ENCODE measurements at places on chromosomes 2 and 18. TPM values are rescaled to one million over a fixed set of nuclear protein-coding genes. Genes with fewer than 3 reads are reported as not detected.

GRCh38 chr2:176464886-176465564 is 195.8 kb downstream of the MTX2 start:
- no peak for DNase-seq

The CRACDL gene
- 0.77 TPM for total RNA-seq

DNA sequence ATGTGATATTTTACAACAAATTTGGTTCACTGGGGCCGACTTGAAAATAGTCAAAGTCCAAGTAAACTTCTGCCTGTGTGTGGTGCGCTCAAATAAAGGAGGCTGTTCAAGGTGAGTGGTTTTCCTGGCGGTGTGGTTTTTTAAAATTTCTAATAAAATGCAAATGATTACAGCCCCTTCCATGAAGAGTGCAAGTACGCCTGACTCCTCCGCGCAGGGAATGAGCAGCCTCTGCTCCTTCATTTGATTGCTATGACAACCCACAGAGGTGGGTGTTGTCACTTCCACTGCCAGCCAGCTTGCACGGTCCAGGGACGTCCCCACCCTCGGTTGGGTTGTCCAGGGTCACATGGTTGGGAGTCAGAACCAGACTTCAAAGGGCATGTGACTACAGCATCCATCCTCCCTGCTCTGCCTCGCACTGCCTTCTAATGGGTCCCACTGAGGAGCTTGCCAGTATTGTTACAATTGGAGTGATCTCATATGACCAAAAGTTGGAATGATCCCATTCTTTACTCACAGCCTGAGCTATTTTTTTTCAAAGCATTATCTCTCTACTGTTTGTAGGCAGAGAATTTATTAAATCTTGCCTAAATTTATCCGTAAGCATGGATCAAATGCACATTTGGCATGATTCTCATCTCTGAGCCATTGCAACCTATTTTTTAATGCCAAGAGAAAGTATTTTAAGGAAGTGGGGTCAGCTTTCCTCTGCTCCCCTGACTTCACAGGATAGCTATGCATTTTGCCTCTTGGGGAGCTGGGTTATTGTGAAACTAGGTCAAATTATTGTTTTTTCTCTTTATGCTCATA is 121.3 kb downstream of the AGAP1 start:
- no peak for DNase-seq

The KLHL29 gene
- 0.81 TPM for total RNA-seq

DNA sequence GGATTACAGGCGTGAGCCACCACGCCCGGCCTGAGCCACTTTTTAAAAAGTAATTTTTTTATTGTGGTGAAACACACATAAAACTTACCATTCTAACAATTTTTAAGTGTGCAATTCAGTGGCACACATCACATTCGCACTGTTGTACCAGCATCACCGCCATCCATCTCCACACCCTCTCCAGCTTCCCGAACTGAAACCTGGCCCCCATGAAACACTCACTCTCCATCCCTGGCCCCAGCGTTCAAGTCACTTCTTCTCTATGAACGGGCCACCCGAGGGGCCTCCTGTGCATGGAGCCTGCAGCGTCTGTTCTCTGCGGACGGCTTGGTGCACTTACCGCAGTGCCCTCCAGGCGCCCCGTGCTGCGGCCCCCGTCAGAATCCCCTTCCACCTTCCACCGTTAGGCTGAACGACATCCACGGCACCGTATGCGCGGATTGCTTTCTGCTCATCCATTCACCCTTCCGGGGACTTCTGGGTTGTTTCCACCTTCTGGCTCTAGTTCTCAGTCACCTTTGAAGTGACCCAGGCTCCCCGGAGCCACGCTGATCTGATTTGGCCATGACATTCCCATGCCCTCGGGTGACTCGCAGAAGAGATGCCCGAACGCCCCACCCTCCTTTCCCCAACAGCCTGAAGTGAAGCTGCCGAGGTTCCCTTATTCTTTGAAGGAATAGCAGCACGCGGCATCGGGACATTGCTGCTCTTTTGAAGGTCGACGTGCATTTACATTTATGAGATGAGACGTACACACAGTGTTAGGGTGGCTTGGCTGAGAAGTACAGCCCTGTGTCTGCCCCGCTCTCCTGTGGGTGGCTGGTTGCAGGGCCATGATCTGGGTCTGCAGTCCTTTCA is 134.4 kb downstream of the MBP start:
- no peak for DNase-seq

- DNase-seq: no peak
Observed at GRCh38 chr2:233982421-233983121, 65.4 kb downstream of the TRPM8 start.

GRCh38 chr2:173770947-173771678 is 194.1 kb downstream of the SP3 start:
- DNase-seq: no peak

The DES gene
- total RNA-seq: 0.86 TPM

DNA sequence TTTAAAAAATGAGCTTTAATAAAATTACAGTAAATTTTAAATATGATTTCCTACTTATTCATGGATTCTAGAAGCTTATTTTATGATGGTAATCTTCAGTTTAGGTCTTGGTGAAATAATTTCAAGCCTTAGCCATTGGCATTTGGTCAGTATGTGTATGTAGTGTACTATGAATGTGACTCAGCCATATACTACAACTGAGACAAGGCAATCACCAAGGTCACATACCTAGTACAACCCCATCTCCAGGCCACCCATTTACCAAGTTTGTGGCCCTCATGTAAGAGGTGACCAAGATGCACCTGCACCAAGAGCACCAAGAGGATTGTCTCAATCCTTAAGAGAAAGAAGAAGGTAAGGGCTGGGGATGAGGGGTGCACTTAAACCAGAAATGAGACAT is 54.8 kb upstream of the FRZB start:
- no peak for DNase-seq

The SLC5A7 gene
- not detected for total RNA-seq

GRCh38 chr18:42001801-42002200 is 46.8 kb downstream of the PIK3C3 start:
- no peak for DNase-seq

DNA sequence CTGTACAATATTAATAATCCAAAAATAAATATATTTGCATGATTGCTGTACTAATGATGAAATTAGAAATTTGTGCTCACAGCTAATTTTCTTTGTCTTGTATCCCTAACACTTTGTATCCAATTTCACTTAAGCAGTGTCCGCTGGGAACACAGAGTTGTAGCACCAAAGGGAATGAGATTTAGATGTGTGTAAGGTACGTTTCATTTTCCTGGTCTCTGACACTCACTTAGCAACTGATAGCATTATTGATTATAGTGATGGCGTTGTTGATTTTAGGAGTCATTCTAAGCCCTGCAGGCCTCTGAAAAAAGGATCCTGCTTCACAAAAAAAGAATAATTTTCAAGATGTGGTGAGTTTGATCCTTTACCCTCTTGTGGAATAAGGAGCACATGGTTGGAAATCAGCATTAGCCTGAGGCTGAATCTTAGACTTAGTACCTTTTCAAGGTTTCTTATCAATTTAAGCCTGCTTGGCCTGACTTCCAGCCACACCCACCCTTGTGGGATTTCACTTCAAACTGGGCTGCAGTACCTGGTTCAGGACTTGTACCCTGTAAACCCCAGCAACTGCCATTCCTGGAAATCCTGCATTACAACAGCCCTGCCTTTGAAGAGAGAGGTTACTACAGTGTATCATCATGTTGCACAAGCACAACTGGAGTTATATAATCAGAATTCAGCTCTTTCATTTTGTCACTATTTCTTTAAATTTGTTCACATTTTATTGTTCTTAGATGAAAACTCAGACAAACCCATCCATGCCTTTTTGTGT is 116.2 kb downstream of the RND3 start:
- peak; percentile 80 for DNase-seq

GRCh38 chr2:191910518-191910917 is 63.6 kb upstream of the CAVIN2 start:
- no peak for DNase-seq

DNA sequence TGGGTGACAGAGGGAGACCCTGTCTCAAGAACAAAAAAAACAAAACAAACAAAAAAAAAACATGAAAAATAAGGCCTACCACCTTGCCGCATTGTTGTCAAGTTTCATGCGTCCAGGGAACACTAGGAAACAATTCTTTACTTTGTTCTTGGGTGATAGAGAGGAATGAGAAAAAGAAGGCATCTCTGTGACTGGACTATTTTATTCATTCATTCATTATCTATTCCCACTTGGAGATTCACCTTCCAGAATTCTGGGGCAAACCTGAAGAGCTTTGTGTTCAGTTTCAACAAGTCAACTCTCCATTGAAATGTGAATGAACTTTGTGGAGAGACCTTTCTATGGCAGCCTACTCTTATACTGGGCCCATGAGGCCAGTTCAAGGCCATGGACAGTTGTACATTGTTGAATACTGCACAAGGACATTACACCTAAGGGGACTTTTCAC is 88.5 kb upstream of the NDUFV2 start:
- DNase-seq: no peak

- DNase-seq: peak; percentile 37
Observed at GRCh38 chr18:63322908-63323634, 3.5 kb upstream of the BCL2 start.

DNA sequence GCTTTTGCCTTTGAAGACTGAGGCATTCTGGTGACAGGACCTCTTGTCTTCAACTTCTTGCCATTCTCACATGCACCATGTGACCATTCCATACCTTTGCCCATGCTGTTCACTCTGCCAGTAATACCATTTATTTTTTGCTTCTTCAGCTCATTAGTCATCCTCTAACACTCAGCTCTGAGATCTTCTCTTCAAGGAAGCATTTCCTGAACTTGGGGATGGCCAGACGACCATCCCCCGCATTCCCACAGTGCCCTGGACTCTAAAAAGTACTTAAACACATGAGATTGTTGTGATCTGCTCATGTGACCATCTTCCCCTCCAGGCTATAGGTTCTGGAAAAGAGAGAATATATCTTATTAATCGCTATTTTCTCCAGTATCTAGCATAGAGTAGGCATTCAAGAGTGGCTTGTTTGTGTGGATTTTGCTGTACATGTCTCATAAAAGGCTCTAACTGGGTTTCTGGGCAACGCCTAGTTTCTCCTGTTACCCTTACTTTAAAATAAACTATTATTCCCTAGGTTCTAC is 33.9 kb downstream of the PAX3 start:
- DNase-seq: no peak

The ST8SIA5 gene
- not detected for total RNA-seq
